ENCODE measurements at places on chromosomes 4 and X.

DNA sequence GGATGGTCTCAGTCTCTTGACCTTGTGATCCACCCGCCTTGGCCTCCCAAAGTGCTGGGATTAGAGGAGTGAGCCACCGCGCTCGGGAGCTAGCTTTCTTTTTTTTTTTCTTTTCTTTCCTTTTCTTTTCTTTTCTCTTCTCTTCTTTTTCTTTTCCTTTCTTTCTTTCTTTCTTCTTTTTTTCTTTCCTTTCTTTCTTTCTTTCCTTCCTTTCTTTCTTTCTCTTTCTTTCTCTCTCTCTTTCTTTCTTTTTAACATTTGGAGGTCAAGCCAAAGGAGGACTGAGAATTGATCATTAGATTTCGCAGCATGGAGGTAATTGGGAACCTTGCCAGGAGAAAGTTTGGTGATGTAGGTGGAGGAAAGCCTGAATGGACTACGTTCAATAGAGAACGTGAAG lies 67.4 kb downstream of the LARP7 start:
- DNase-seq: no peak

GRCh38 chr4:150457802-150458201 lies 124.1 kb upstream of the MAB21L2 start:
- no peak for DNase-seq

DNA sequence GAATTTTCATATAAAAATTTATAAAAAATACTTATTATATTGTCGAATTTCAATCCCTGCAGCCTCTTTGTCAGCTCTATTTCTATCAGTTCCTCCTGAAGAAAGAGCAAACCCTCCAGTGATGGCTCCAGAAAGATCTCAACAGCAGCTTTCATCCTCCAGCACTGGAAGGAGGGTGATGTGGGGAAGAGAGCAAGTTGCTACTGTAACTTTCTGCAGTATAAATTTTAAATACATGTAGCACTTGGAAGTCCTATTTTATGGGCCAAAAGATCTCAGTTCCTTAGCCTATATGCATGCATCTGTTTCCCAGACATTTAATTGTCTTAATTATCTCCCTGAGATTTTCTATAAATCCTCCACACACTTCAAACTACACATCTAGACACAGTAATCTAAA lies 13.7 kb upstream of the ODAM start:
- no peak for DNase-seq

DNA sequence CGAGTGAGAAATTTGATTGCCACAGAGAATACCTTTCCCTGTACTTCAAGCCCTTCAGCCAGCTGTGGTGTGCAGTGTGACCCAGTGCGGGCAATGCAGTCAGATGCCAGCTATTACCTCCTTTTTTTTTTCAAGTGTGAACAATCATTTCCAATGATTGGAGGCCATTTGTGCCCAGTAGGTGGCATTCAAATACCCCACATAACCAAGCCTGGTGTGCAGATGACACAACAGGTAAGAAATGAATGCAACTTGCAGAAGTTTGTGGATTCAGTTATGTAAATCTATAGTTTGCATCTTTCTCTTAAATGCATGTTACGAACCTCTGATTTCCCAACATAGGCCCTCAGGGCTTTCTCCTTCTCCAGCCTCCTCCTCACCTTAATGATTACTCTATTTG lies 98.0 kb downstream of the CLCN4 start:
- peak; percentile 15 for DNase-seq

GRCh38 chrX:112967341-112967740 lies 126.7 kb upstream of the AMOT start:
- DNase-seq: no peak

- DNase-seq: no peak
Observed at GRCh38 chr4:104424475-104424941, 70.2 kb downstream of the CXXC4 start.
